Mesendoderm (in vitro differentiated cells): ENCODE measurements at places on chromosomes 2 and 18.
A peak's percentile ranks its signal among the peaks of the same experiment; 100 is the strongest.

DNA sequence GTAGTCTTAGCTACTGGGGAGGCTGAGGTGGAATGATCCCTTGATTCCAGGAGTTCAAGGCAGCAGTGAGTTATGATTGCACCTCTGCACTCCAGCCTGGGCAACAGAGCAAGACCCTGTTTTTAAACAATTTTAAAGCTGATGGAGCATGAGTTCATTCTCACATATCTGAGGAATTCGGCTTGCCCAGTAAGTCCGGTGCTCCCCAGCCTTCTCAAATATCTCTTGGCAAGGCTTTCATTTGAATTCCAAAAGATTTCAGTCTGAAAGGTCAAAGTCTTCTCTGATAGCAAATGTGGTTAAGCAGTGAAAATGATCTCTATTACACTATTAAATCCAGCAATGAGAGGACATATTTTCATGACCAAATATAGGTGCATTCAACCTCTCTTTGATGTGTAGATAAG, 27.9 kb downstream of the PIEZO2 start:
- H3K36me3 ChIP-seq = no peaks in the 10 kb centered on the region
- H3K4me1 ChIP-seq = no peaks in the 10 kb centered on the region
- no peaks in the 10 kb centered on the region for H3K27me3 ChIP-seq
- no peak overlapping the region for H3K4me3 ChIP-seq
- DNase-seq = no peak

GRCh38 chr2:80244905-80245584, 59.5 kb downstream of the LRRTM1 start:
- H3K27me3 ChIP-seq = no peaks in the 10 kb centered on the region
- H3K4me3 ChIP-seq = no peak overlapping the region
- no peaks in the 10 kb centered on the region for H3K4me1 ChIP-seq
- DNase-seq = no peak

GRCh38 chr2:121211689-121212151, 73.3 kb downstream of the TFCP2L1 start:
- no peak for DNase-seq
- no peak overlapping the region for H3K4me3 ChIP-seq
- no peaks in the 10 kb centered on the region for H3K4me1 ChIP-seq
- no peaks in the 10 kb centered on the region for H3K27me3 ChIP-seq

DNA sequence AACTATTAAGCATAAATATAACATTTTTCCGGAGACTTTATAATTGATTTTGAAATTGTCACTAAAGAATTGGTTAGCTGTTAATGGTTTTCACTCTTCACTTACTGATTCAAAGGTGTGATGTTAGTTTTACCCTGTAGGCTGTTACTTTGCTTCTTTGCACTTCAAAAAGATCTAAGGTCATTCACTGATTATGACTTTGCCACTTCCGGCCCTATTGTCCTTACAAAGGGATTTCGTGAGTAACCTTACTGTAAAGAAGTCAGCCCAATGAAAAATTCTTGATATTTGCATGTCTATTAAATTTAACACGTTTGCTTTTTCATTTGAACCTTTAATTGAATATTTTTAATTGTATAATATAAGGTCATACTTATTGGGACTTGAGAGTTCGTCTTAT, 61.4 kb downstream of the GREB1L start:
- H3K27me3 ChIP-seq = no peaks in the 10 kb centered on the region
- H3K4me1 ChIP-seq = peaks cover 14% of the 10 kb centered on the region
- H3K36me3 ChIP-seq = no peaks in the 10 kb centered on the region
- no peak overlapping the region for H3K4me3 ChIP-seq

DNA sequence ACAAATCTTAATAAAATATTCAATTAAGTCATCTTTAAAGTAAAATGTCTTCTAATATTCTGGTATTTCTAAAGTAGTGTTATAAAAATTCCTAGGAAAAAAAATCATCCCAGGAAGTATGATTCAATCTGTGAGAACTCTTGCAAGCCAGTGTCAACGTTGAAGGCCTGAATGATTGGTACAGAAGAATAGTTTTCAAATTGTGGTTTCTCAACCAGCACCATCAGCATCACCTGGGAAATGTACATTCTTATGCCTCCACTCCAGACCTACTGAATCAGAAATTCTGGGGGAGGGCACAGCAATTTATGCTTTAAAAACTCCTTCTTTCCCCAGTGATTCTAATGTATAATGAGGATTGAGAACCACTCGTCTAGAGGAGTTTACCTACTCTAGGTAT, 62.3 kb upstream of the C2orf15 start:
- no peak overlapping the region for H3K27ac ChIP-seq
- H3K4me3 ChIP-seq = no peak overlapping the region
- H3K36me3 ChIP-seq = no peaks in the 10 kb centered on the region
- no peak for DNase-seq

GRCh38 chr18:26394047-26394654, 154.2 kb downstream of the KCTD1 start:
- no peak overlapping the region for H3K4me3 ChIP-seq

DNA sequence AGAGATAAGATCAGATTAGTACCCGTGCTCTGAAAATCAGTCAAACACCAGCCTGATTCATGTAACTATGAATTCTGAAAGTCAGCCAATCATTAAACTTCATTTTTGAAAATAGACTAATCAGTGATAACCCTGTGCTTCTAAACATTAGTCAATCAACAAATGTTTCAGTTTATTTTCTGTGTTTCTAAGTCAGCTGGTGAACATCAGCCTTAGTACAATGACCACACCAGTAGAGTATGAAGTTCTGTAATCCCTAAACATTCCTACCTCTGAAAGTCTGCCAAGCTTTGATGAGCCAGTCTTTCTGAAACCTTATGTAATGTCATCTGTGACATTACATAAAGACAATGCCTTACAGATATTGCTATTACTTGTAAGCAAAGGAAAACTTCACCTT, 807.4 kb upstream of the CRIM1 start:
- no peaks in the 10 kb centered on the region for H3K36me3 ChIP-seq
- DNase-seq = peak; percentile 16
- H3K27me3 ChIP-seq = no peaks in the 10 kb centered on the region
- no peaks in the 10 kb centered on the region for H3K4me1 ChIP-seq

- H3K27me3 ChIP-seq = no peaks in the 10 kb centered on the region
- no peak overlapping the region for H3K27ac ChIP-seq
- H3K36me3 ChIP-seq = no peaks in the 10 kb centered on the region
- DNase-seq = peak; percentile 89
These were observed 253.9 kb upstream of the SIX2 start for GRCh38 chr2:45263147-45263546.

GRCh38 chr2:187519419-187520120, 34.7 kb downstream of the TFPI start:
- peak overlapping the region; percentile 83 for H3K27ac ChIP-seq
- peak; percentile 78 for DNase-seq
- H3K4me1 ChIP-seq = no peaks in the 10 kb centered on the region

- H3K36me3 ChIP-seq = no peaks in the 10 kb centered on the region
- DNase-seq = no peak
- H3K4me3 ChIP-seq = no peak overlapping the region
- H3K27ac ChIP-seq = no peak overlapping the region
- H3K27me3 ChIP-seq = no peaks in the 10 kb centered on the region
These were observed 53.7 kb downstream of the THUMPD2 start for GRCh38 chr2:39725401-39725800.

GRCh38 chr18:3879114-3879835, 429.3 kb downstream of the TGIF1 start:
- H3K27ac ChIP-seq = no peak overlapping the region
- no peak for DNase-seq
- H3K36me3 ChIP-seq = no peaks in the 10 kb centered on the region
- no peak overlapping the region for H3K4me3 ChIP-seq
- H3K4me1 ChIP-seq = no peaks in the 10 kb centered on the region

DNA sequence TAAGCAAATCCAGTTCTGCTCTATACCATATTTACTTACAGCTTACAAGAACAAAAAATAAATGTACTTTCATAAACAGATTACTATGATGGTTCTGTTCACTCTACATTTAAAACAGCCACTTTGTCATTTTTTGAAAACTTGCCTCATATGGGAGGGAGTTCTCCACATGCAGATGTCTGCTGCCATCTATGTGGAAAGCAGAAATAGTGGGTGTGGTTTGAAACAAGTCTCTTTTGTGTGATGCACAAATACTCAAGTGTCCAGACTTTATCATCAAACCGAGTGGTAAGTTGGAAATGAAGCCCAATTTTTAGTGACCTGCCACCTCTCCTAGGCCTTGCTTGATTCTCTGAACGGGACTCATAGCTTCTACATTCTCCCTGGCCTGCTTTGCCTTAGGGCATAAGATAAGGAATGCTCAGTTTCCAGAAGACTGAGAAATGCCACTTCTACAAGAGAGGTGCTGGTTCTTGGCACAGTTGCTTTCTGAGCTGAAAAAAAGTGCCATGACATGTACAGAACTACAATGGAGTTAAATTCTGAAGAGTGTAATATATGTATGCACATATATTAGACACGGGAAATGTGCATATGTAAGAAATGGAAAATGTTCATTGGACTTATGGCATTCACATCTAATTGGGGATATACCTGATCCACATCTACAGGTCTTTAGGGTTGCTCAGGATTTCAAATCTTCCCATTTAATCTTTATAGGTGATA, 221.0 kb downstream of the SLC8A1 start:
- DNase-seq = peak; percentile 67
- no peak overlapping the region for H3K4me3 ChIP-seq
- H3K27ac ChIP-seq = no peak overlapping the region
- no peaks in the 10 kb centered on the region for H3K36me3 ChIP-seq

DNA sequence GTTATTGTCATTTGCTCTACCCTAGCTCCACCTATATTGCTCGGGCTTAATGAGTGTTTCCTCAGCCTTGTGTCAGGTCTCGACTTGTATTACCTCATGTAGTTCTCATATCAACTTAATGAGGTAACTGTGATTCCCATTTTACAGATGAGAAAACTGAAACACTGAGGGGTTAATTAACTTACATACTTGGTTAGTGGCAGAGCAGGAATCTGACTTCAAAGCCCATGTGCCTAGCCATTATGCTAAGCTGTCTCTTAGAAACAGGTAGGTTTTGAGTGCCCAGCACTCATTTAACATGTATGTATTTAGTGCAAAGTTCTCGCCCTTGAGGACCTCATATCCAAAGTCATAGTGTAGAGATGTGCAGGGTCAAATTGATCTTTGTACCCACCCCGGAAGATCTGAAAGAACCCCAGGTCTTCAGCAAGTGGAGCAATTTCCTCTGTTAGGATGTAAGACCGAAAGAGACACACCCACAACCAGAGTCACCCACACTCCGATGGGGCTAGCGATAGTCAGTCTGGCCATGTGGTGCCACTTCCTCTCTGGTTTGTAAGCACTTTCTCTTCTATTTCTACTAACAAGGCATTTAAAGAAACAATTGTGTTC, 121.0 kb upstream of the SLC39A10 start:
- peaks cover 3% of the 10 kb centered on the region for H3K4me1 ChIP-seq
- no peaks in the 10 kb centered on the region for H3K27me3 ChIP-seq
- H3K4me3 ChIP-seq = no peak overlapping the region
- H3K27ac ChIP-seq = no peak overlapping the region

DNA sequence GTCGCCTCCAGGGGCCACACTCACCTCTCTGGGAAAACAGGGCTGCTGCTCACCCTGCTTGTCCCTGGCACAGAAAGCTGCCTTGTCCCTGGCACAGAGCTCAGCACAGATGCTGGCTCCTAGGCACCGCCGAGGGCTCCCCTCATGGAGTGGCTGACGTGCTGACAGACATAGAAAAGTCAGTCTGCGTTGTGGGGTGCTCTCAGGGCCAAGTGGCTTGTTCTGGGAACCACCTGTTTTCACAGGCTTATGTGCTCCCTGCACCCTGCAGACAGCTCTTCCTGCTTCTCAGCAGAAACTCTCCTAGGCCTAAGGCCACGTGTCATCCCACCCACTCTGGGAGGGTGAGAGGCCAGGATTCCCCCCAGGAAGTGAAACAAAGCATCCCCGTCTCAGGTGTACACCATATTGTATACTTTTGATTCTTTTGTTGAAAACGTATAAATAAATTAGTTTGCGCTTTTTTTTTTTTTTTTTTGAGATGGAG, 84.7 kb upstream of the TMEM200C start:
- H3K4me1 ChIP-seq = peaks cover 12% of the 10 kb centered on the region
- H3K4me3 ChIP-seq = no peak overlapping the region
- H3K36me3 ChIP-seq = no peaks in the 10 kb centered on the region
- H3K27me3 ChIP-seq = no peaks in the 10 kb centered on the region

GRCh38 chr2:217283460-217283859, 423.6 kb upstream of the TNP1 start:
- H3K27ac ChIP-seq = no peak overlapping the region
- H3K4me1 ChIP-seq = no peaks in the 10 kb centered on the region
- no peaks in the 10 kb centered on the region for H3K27me3 ChIP-seq

DNA sequence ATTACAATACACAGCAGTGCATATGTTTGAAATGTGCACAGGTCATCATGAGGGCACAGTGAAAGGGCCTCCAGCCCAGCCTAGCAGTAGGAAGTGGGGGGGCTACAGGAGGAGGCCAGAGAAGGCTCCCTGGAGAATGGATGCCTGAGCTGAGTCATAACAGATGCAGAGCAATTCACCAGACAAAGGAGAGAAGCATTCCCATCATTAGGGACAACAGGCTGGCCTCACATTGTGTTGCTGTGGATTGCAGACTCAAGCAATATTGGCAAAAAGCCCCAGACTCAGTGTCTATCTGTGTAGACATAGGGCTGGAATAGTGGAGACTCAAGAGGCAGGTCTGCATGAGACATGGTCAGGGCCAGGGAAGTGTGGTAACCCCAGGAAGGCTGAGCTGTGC, 329.9 kb downstream of the DLGAP1 start:
- H3K36me3 ChIP-seq = no peaks in the 10 kb centered on the region
- DNase-seq = peak; percentile 75
- peaks cover 3% of the 10 kb centered on the region for H3K4me1 ChIP-seq
- no peak overlapping the region for H3K4me3 ChIP-seq
- H3K27ac ChIP-seq = no peak overlapping the region

GRCh38 chr2:37415128-37415820, 70.8 kb downstream of the QPCT start:
- H3K27me3 ChIP-seq = no peaks in the 10 kb centered on the region
- H3K4me3 ChIP-seq = no peak overlapping the region

- H3K27me3 ChIP-seq = peaks cover 14% of the 10 kb centered on the region
- H3K4me3 ChIP-seq = no peak overlapping the region
- no peaks in the 10 kb centered on the region for H3K36me3 ChIP-seq
These were observed 1.8 kb upstream of the ALK start for GRCh38 chr2:29923110-29923721.

DNA sequence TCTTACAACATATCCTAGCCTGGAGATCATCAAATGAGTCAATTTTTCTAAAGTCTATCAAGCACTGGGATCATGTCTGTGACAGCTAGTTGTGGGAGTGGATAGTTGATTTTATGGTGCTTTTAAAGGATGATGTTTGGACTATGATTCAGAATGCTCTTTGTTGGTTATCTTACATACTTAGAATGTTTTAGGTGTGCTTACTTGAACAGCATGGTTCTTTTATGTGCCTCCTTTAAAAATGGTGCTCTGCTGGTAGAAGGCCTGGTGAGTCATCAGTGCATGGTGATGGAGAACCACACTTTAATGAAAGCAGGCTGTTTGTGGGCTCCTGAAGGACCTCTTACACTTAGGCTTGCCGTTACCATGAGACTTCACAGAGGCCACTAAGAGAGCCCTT, 682.7 kb upstream of the FANCL start:
- no peaks in the 10 kb centered on the region for H3K4me1 ChIP-seq
- no peaks in the 10 kb centered on the region for H3K27me3 ChIP-seq
- no peak for DNase-seq
- no peaks in the 10 kb centered on the region for H3K36me3 ChIP-seq
- no peak overlapping the region for H3K4me3 ChIP-seq
- H3K27ac ChIP-seq = no peak overlapping the region

GRCh38 chr18:28127763-28128658, 48.9 kb downstream of the CDH2 start:
- peaks cover 6% of the 10 kb centered on the region for H3K4me1 ChIP-seq
- H3K27me3 ChIP-seq = no peaks in the 10 kb centered on the region
- no peak overlapping the region for H3K27ac ChIP-seq
- H3K36me3 ChIP-seq = no peaks in the 10 kb centered on the region
